ENCODE measurements at places on chromosomes 16 and 17. TPM values are rescaled to one million over a fixed set of nuclear protein-coding genes. Genes with fewer than 3 reads are reported as not detected.

MYH3 gene
- 0.45 TPM for total RNA-seq

KRTAP3-2 gene
- total RNA-seq = not detected

VTN gene
- 0.09 TPM for total RNA-seq

SRL gene
- 0.09 TPM for total RNA-seq

CES1 gene
- total RNA-seq = not detected

AANAT gene
- not detected for total RNA-seq

FA2H gene
- total RNA-seq = not detected

B9D1 gene
- 19.9 TPM for total RNA-seq

PNMT gene
- total RNA-seq = not detected

WFDC1 gene
- not detected for total RNA-seq

HLF gene
- 4.4 TPM for total RNA-seq

TBX21 gene
- total RNA-seq = not detected

LGALS9 gene
- 0.90 TPM for total RNA-seq

TIGD7 gene
- total RNA-seq = 1.9 TPM

Data from fibroblast of the aortic adventitia (primary cell).